Right atrium auricular region (tissue), 2 donors: ENCODE measurements at places on chromosomes 6 and 20. TPM values are rescaled to one million over a fixed set of nuclear protein-coding genes. Genes with fewer than 3 reads are reported as not detected.
A peak's percentile ranks its signal among the peaks of the same experiment; 100 is the strongest.

- H3K27me3 ChIP-seq: no peaks in the 10 kb centered on the region
- H3K27ac ChIP-seq: no peak overlapping the region
- H3K4me1 ChIP-seq: peaks cover 16% of the 10 kb centered on the region
- H3K4me3 ChIP-seq: no peak overlapping the region
- H3K36me3 ChIP-seq: no peaks in the 10 kb centered on the region
Observed at GRCh38 chr6:31585491-31585890, 586 bp upstream of the LST1 start.

- H3K27me3 ChIP-seq: no peaks in the 10 kb centered on the region
- H3K36me3 ChIP-seq: no peaks in the 10 kb centered on the region
- H3K27ac ChIP-seq: no peak overlapping the region
- H3K4me1 ChIP-seq: no peaks in the 10 kb centered on the region
- H3K4me3 ChIP-seq: no peak overlapping the region
- no peak for DNase-seq
Observed at GRCh38 chr6:73389854-73390253, 4.8 kb upstream of the DDX43 start.

DNA sequence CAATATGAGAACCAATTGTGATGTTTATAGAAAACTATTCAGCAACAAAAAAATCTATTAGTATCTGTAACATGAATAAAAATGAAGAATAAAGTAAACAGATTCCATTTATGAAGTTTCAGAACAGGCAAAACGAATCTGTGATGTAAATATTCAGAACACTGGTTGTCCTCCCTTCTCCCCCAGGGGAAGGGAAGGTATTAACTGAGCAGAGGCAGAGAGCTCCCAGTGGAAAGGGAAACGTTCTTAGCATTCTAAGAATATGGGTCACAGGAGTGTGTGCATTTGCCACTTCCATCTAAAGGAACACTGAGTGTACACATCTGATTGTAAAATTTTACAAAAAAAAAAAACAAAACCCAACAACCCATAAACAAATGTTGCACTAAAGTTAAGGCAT, 23.1 kb downstream of the SPAG4 start:
- DNase-seq: no peak
- no peaks in the 10 kb centered on the region for H3K36me3 ChIP-seq
- H3K4me3 ChIP-seq: no peak overlapping the region
- H3K4me1 ChIP-seq: peaks cover 24% of the 10 kb centered on the region

DNA sequence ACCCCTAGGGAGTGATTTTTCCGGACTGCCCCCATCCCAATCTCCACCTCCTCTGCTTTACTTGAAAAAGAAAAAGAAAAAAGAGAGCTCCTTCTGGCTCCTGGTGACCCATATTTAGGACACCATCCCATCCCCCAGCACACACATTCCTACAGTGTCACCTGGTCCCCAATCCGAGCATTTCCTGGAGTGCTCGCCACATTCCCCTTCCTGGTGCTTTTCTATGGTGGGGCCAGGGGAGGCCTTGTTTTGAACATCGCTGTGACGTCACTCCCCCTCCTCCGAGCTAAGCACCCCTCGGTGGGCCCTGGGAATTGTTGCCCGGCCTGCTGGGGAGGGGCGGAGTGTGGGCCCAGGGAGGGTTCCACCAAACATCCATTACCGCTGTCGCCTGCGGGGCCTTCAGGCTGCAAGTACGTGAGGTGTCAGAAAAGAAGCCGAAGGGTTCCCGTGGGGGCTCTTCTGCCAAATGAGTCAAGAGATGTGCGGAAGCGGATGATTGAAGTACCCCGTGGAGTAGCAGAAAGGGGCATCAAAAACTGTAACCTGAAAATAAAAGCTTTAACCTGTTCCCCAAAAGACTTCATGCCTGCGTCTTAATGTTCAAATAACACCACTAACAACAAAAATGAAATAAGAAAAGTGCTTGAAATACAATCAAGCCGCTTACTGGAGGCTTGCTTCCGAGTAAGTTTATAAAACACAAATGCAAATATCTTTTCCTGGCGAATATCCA, 2.8 kb upstream of the FOXC1 start:
- no peak for DNase-seq
- no peaks in the 10 kb centered on the region for H3K36me3 ChIP-seq
- peaks cover 11% of the 10 kb centered on the region for H3K27me3 ChIP-seq
- no peak overlapping the region for H3K4me3 ChIP-seq

GRCh38 chr6:31558631-31559500, 11.5 kb downstream of the NFKBIL1 start:
- peak overlapping the region; percentile 54 for H3K27ac ChIP-seq
- DNase-seq: no peak
- H3K27me3 ChIP-seq: no peaks in the 10 kb centered on the region
- H3K4me1 ChIP-seq: peaks cover 39% of the 10 kb centered on the region
- H3K4me3 ChIP-seq: no peak overlapping the region
- H3K36me3 ChIP-seq: peaks cover 36% of the 10 kb centered on the region

DNA sequence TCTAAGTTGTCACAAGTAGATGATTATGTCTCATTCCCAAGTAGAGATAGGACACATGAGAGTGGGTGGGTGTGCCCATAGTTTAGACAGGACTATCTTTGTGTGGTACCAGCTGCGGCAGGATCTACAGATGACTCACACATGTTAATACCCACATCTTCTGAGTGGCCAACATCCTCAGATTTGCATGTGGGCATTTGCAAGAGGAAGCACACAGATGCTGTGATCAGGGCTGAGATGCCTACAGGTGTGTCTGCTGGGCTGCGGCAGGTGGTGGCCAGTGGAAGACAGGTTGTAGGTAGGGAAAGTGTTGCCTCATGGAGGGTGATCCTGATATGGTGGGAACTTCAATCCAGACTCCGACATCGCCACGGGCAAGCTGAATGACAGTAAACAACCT, 50.8 kb downstream of the UTRN start:
- no peak for DNase-seq
- no peaks in the 10 kb centered on the region for H3K4me1 ChIP-seq
- no peaks in the 10 kb centered on the region for H3K27me3 ChIP-seq
- no peak overlapping the region for H3K4me3 ChIP-seq
- no peaks in the 10 kb centered on the region for H3K36me3 ChIP-seq
- no peak overlapping the region for H3K27ac ChIP-seq

DNA sequence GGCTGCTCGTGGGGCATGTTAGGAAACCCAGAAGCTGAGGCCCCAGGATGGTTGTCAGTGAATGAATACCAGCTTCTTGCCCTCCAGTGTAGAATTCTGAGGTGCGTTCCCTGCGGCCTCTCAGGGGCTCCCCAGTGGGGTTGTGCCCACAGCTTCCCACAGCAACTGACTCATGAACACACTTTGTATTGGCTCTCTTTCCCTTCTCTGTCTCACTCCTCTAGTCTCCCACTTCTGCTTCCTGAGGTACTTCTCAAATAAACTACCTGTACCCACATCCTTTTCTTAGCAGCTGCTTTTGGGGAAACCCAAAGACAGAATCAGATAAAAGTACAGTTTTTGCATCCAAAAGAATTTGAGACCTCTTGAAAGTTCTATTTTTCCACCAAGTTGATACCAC, 107.7 kb upstream of the JAG1 start:
- no peak overlapping the region for H3K27ac ChIP-seq
- no peak overlapping the region for H3K4me3 ChIP-seq
- no peaks in the 10 kb centered on the region for H3K4me1 ChIP-seq
- no peaks in the 10 kb centered on the region for H3K27me3 ChIP-seq

DNA sequence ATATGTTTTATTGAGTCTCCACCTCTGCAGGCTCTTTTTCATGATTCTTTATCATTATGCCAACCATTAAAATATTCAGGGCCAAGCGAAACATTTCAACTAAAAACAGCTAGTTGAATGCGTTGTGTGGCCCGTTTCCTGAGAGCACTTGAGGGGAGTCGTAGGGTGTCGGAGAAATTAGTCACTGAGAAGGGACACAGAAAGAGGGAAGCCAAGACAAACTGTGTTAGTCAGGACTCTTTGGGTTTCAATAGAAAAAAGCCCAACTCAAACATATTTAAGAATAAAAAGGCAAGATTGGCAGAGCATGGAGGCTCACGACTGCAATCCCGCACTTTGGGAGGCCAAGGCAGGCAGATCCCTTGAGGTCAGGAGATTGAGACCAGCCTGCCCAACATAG, 58.9 kb downstream of the MAFB start:
- H3K4me1 ChIP-seq: no peaks in the 10 kb centered on the region
- no peaks in the 10 kb centered on the region for H3K27me3 ChIP-seq
- no peaks in the 10 kb centered on the region for H3K36me3 ChIP-seq
- no peak overlapping the region for H3K4me3 ChIP-seq
- H3K27ac ChIP-seq: no peak overlapping the region
- DNase-seq: no peak

DNA sequence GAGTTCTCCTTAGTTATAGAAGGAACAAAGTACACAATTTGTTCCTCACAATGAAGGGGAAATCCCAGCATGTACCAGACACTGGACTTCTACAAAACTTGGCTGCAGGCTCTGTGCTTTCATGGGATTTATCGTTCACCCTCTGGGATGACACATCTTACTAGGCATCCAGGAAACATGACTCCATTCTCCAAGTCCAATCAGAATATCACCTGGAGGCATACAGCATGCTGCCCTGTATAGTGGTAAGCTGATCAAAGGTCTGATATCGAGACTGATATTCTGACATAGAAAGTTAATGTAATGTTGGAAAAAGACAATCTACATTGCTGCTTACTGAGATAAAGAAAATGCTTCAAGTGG, 6.7 kb downstream of the RWDD2A start:
- H3K27me3 ChIP-seq: no peaks in the 10 kb centered on the region
- no peak overlapping the region for H3K4me3 ChIP-seq
- H3K4me1 ChIP-seq: no peaks in the 10 kb centered on the region
- DNase-seq: no peak
- peaks cover 13% of the 10 kb centered on the region for H3K36me3 ChIP-seq
- no peak overlapping the region for H3K27ac ChIP-seq

DNA sequence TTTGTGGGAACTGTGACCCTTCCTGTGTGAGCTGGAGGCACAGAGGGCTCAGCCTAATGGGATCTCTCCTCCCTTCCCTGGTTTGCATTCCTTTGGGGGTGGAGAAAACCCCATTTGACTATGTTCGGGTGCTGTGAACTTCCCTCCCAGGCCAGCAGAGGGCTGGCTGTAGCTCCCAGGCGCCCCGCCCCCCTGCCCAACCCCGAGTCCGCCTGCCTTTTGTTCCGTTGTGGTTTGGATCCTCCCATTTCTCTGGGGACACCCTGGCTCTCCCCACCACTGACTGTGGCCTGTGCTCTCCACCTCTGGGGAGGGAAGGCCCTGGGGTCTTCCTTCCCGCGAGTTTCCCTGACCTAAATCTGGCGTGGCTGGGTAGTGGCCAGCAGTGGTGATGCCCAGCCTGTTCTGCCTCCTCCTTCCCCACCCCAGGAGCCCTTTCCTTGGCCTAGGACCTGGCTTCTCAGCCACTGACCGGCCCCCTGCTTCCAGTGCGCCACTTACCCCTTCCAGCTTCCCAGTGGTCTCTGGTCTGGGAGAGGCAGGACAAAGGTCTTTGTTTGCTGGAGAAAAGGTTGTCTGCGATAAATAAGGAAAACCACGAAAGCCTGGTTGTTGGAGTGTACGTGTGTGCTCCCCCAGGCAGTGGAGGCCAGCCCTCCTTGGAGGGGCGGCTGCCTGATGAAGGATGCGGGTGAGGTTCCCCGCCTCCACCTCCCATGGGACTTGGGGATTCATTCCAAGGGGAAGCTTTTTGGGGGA, 4.9 kb downstream of the VEGFA start:
- DNase-seq: peak; percentile 84
- H3K27ac ChIP-seq: peak overlapping the region; percentile 98
- no peaks in the 10 kb centered on the region for H3K27me3 ChIP-seq

DNA sequence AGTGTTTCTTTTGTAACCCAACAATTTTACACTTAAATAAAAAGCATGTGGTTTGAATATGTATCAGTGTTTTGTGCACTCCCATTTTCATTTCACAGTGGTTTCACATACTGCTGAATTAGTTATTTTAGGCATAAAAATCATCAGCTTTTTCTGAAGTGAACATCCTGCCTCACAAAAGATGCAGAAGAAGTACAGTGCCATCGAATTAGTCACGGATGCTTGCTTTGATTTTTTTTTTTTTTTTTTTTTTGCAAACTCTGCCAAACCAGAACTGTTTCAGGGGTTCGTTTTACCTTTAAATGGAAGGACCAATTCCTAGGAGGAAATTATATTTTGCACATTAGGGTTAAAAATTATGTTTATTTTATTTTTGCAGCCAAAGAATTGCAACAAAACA, 158.6 kb downstream of the RPS12 start:
- no peak overlapping the region for H3K27ac ChIP-seq
- no peaks in the 10 kb centered on the region for H3K27me3 ChIP-seq
- no peak for DNase-seq
- no peaks in the 10 kb centered on the region for H3K36me3 ChIP-seq
- no peaks in the 10 kb centered on the region for H3K4me1 ChIP-seq
- no peak overlapping the region for H3K4me3 ChIP-seq

DNA sequence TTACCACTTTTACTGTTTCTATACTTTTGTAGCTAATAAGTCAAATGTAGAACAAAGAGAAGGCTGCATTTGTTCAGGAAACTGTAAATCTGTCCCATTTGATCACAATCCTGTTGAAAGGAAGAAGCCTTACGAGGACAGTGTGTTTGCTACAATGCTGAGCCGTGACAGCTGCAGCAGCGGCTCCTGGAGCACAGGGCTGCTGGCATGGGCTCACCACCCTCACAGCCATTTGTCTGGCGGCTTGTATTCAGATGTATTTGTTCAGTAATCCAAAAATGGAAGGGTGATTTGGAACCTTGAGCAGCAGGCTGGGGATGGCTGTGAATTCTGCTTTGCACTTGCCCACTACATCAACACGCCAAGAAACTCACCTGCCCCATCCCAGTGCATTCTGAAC, 5.7 kb downstream of the TUBB2A start:
- no peak overlapping the region for H3K27ac ChIP-seq
- H3K36me3 ChIP-seq: peaks cover 15% of the 10 kb centered on the region
- H3K4me1 ChIP-seq: peaks cover 9% of the 10 kb centered on the region
- no peak for DNase-seq
- no peaks in the 10 kb centered on the region for H3K27me3 ChIP-seq

GRCh38 chr6:43924222-43924702, 154.3 kb downstream of the VEGFA start:
- H3K4me3 ChIP-seq: no peak overlapping the region
- no peaks in the 10 kb centered on the region for H3K36me3 ChIP-seq
- no peak for DNase-seq
- no peaks in the 10 kb centered on the region for H3K27me3 ChIP-seq

DNA sequence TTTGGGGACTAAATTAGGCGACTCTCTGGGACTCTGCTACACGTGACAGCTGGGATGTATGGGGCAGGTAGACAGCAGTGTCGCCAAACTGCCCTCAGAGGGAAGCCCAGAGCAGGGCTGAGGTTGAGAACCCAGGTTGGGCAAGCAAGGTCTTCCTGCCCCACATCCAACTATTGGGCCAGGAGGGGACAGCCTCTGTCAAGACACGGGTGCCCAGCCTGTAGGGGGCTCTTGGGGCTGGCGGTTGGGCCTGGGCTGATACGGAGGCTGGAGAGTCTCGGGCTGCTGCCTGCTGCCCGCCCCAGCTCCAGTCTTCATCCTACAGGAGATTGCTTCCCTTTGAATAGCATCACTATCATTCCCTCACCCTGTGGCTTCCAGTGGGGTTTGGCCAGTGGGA, 33.3 kb downstream of the CPNE5 start:
- H3K36me3 ChIP-seq: no peaks in the 10 kb centered on the region
- DNase-seq: no peak
- no peaks in the 10 kb centered on the region for H3K4me1 ChIP-seq
- no peak overlapping the region for H3K4me3 ChIP-seq
- no peak overlapping the region for H3K27ac ChIP-seq

ABHD16B gene
- not detected for total RNA-seq

PDE10A gene
- total RNA-seq: 3.6 TPM

KIAA0408 gene
- total RNA-seq: 1.8 TPM

LY6G6D gene
- not detected for total RNA-seq

ADAM33 gene
- 13.8 TPM for total RNA-seq
